ENCODE measurements at places on chromosomes 1 and 21. TPM values are rescaled to one million over a fixed set of nuclear protein-coding genes. Genes with fewer than 3 reads are reported as not detected.

DNA sequence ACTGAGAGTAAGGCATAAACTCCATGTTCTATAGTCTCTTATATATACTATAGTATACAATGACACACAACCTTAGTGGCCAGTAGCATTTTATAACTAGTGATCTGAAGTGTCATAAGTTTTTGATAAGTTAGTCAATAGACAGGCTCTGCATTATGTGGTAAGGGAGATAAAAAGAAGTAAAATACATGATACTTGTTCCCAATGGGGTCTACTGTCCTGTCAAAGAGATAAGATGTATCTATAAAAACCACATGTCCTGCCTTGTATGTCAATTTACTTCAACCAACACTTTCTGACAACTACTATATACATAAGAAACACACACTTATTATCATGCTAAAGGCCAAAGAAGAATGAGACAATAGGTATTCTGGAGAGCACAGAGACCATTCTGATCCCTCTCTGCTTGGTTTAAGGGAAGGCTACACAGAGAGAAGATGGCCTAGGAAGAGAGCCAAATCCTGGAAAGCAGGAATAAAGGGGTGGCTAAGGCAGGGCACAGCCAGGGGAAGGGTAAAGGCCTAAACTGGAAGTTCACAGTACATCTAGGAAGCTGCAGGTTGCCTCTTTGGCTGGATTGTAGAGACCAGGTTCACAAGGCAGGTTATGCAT, 91.4 kb downstream of the LYST start:
- no peak for DNase-seq
- H3K27ac ChIP-seq = no peak overlapping the region
- no peaks in the 10 kb centered on the region for H3K4me1 ChIP-seq
- no peaks in the 10 kb centered on the region for H3K36me3 ChIP-seq
- H3K27me3 ChIP-seq = no peaks in the 10 kb centered on the region

- DNase-seq = peak; percentile 81
- H3K27ac ChIP-seq = peak overlapping the region; percentile 76
- no peaks in the 10 kb centered on the region for H3K27me3 ChIP-seq
- H3K4me1 ChIP-seq = peaks cover 24% of the 10 kb centered on the region
- no peaks in the 10 kb centered on the region for H3K36me3 ChIP-seq
Measured at GRCh38 chr1:28437264-28437923, 67.9 kb downstream of the PHACTR4 start.

DNA sequence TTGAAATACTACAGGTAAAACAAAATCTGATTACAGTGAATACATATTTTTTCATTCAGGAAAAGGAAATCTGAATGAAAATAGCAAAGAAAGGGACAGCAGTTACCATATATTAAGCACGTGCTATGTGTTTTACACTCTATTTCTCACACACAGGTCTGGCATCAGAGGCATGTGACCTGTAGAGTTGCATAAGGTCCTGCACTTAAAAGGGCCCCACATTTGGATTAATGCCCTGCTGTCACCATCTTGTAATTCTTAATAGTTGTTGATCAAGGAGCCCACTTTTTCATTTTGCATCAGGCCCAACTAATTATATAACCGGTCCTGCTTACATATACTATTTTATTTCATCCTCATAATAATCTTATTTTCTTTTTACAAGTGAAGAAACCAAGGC, 125.8 kb downstream of the LRRC40 start:
- no peaks in the 10 kb centered on the region for H3K27me3 ChIP-seq
- H3K27ac ChIP-seq = no peak overlapping the region
- DNase-seq = no peak
- H3K4me1 ChIP-seq = no peaks in the 10 kb centered on the region
- H3K4me3 ChIP-seq = no peak overlapping the region

- H3K27me3 ChIP-seq = no peaks in the 10 kb centered on the region
- no peak overlapping the region for H3K27ac ChIP-seq
- H3K4me1 ChIP-seq = no peaks in the 10 kb centered on the region
- no peak overlapping the region for H3K4me3 ChIP-seq
- no peaks in the 10 kb centered on the region for H3K36me3 ChIP-seq
Measured at GRCh38 chr1:239600588-239600987, 214.2 kb downstream of the CHRM3 start.

DNA sequence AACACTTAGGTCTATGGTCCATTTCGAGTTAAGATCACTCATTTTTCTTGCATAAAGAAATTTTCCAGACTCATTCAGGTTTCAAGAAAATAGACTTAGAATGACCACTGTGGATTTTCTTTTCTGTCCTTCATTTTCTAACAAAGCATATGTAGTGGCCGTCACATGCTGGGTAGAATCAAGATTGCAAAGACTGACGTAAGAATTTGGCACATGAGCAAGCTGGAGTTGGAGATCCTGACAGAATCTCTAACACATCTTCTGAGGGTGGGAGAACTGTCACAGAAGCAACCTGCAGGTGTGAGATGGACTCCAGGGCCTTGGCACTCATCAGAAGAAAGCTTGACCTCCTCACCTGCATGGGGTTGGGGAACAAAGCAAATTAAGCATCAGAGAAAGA, 28.6 kb downstream of the KIF26B start:
- no peaks in the 10 kb centered on the region for H3K36me3 ChIP-seq
- H3K27ac ChIP-seq = no peak overlapping the region
- no peak for DNase-seq
- H3K4me3 ChIP-seq = no peak overlapping the region
- no peaks in the 10 kb centered on the region for H3K27me3 ChIP-seq

Gene PM20D1
- total RNA-seq = not detected

Gene SFN
- total RNA-seq = 14.5 TPM

Gene OR2T27
- total RNA-seq = not detected

DNA sequence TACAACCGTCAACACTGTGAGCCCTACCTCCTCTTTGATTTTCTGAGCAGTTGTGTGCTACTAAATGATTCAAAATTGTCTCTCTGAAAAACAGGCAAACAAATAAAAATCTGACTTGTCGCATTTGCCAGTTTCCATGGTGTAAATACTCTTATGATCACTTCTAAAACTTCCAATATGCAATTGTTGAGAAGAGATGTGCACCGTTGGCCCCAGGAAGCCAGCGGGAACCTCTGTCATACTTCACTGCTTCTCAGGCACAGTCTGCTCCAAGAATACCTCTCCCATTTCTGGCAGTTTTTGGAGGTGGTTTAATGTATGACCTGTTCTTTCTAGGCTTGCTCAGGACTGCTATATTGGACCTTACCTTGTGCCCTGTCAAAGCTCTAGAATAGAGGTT, 196.0 kb upstream of the NCAM2 start:
- no peak overlapping the region for H3K27ac ChIP-seq
- no peaks in the 10 kb centered on the region for H3K27me3 ChIP-seq
- H3K36me3 ChIP-seq = no peaks in the 10 kb centered on the region
- DNase-seq = no peak
- H3K4me1 ChIP-seq = no peaks in the 10 kb centered on the region

DNA sequence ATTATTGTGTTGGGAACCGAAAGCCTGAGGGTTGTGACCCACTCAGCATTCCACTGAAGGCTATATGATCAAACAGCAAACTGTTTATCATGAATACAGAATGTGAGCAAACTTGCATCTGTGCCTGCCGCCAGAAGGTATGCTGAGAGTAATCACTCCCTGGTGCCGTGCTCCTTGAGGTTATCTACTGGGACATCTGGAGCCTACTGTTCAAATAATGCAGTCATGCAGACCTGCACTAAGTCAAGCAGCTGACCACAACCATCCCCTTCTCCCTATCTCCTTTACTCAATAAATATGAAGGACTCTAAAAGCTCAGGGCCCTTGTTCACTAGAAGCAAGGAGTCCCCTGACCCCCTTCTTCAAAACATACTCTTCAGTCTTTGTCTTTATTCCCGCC, 13.5 kb downstream of the GSTM5 start:
- no peaks in the 10 kb centered on the region for H3K36me3 ChIP-seq
- no peak for DNase-seq
- H3K27me3 ChIP-seq = no peaks in the 10 kb centered on the region

DNA sequence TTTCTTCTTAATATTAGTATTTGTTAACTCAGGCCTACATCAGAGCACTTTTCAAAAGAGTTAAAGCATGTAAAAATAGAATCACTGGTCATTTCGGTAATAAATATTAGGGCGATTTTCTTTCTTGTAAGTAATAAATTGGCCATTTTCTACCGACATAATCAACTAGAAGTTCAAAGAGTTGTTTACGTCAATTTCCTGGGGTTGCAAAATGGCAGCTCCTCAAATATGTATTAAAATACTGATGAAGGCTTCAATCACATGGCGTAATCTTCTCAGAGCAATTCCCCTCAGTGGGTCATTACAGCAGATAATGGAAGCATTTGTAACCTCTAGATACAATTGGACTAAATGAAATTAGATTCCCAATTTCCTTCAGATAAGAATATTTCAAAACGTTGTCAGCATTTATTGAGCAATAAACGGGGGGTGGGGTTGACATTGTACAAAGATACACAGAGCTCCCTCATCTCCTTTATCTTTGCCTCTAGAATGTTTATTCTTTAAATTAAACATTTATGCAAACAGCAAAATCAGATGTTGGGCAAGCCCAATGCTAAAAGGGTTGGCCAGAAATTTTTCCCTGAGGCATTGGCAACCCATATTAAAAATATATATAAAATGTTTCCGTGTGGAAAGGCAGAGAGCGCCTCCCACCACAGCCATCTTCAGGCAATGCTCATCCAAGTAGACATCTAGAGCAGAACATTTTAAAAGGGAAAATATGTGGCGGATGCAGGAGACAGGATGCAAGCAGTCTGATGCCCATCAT, 240.6 kb downstream of the NCAM2 start:
- H3K4me1 ChIP-seq = no peaks in the 10 kb centered on the region
- no peak overlapping the region for H3K27ac ChIP-seq
- H3K27me3 ChIP-seq = no peaks in the 10 kb centered on the region
- H3K36me3 ChIP-seq = no peaks in the 10 kb centered on the region
- H3K4me3 ChIP-seq = no peak overlapping the region

DNA sequence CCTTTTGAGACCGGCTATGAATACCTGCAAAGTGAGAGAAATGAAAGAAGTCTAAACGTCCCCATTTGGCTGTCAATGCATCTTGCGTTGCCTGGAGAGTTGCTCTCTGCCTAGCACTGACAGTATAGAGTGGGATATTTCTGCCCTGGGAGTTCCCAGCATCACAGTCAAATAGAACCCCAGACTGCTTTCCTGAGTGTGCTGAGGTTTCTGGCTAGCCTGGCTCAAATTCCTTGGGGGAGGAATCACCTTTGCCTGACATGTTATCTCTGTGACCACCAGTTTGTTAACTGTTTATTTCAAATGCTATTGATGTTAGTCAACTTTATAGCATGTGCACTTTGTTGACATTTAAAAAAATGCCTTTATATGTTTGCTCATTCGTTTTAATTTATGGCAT, 212.0 kb upstream of the FAM78B start:
- H3K4me3 ChIP-seq = no peak overlapping the region
- peak; percentile 2 for DNase-seq
- H3K27me3 ChIP-seq = no peaks in the 10 kb centered on the region
- H3K4me1 ChIP-seq = peaks cover 3% of the 10 kb centered on the region
- no peak overlapping the region for H3K27ac ChIP-seq

Gene OR2L5
- not detected for total RNA-seq

Gene TSPAN1
- 1.7 TPM for total RNA-seq

GRCh38 chr1:218643926-218644325, 298.8 kb downstream of the TGFB2 start:
- H3K27ac ChIP-seq = no peak overlapping the region
- no peaks in the 10 kb centered on the region for H3K4me1 ChIP-seq
- no peak for DNase-seq
- H3K4me3 ChIP-seq = no peak overlapping the region

- no peaks in the 10 kb centered on the region for H3K36me3 ChIP-seq
- no peaks in the 10 kb centered on the region for H3K27me3 ChIP-seq
- no peak for DNase-seq
- no peaks in the 10 kb centered on the region for H3K4me1 ChIP-seq
Measured at GRCh38 chr1:188281921-188282320, 1453.2 kb downstream of the PLA2G4A start.

Gene LAMC1
- total RNA-seq = 270 TPM

Gene BRWD1
- 28.1 TPM for total RNA-seq

Gene BEND5
- total RNA-seq = 2.7 TPM

Gene TMPRSS15
- not detected for total RNA-seq

DNA sequence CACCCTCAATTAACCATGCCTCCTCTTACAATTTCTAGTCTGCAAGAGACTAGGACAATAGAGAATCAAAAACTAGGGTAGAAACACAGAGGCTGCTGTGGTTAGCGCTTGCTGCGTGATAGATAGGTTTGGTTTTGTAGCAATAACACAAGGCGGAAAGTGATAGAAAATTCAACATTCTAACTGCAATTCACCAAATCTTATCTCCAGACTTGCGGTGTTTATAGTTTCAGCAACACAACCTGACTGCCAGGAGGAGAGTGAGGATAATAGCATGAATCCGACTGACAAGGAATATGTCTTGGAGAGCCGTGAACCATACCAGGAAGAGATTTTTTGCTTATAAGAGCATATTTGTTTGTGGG, 30.7 kb upstream of the IFNAR2 start:
- H3K4me1 ChIP-seq = peaks cover 13% of the 10 kb centered on the region
- peaks cover 6% of the 10 kb centered on the region for H3K27me3 ChIP-seq
- no peak overlapping the region for H3K4me3 ChIP-seq

- DNase-seq = no peak
- no peak overlapping the region for H3K4me3 ChIP-seq
- H3K27me3 ChIP-seq = no peaks in the 10 kb centered on the region
- H3K27ac ChIP-seq = no peak overlapping the region
Measured at GRCh38 chr1:54342742-54343687, 63.2 kb downstream of the SSBP3 start.

GRCh38 chr1:219209578-219209977, 35.9 kb downstream of the LYPLAL1 start:
- no peak overlapping the region for H3K27ac ChIP-seq
- no peaks in the 10 kb centered on the region for H3K36me3 ChIP-seq
- no peaks in the 10 kb centered on the region for H3K27me3 ChIP-seq
- peak; percentile 12 for DNase-seq
- no peak overlapping the region for H3K4me3 ChIP-seq

Gene KCNJ10
- 0.27 TPM for total RNA-seq

GRCh38 chr1:44807364-44808062, 362 bp upstream of the DYNLT4 start:
- H3K4me3 ChIP-seq = peak overlapping the region; percentile 53
- H3K27ac ChIP-seq = peak overlapping the region; percentile 100
- H3K4me1 ChIP-seq = peaks cover 83% of the 10 kb centered on the region
- peaks cover 36% of the 10 kb centered on the region for H3K36me3 ChIP-seq
- peak; percentile 99 for DNase-seq
- no peaks in the 10 kb centered on the region for H3K27me3 ChIP-seq

GRCh38 chr1:217924924-217925323, 293.8 kb downstream of the SPATA17 start:
- no peaks in the 10 kb centered on the region for H3K36me3 ChIP-seq
- H3K4me1 ChIP-seq = peaks cover 2% of the 10 kb centered on the region
- no peak overlapping the region for H3K27ac ChIP-seq
- no peak for DNase-seq
- no peak overlapping the region for H3K4me3 ChIP-seq
- peaks cover 4% of the 10 kb centered on the region for H3K27me3 ChIP-seq

- H3K27ac ChIP-seq = no peak overlapping the region
- no peak overlapping the region for H3K4me3 ChIP-seq
- H3K36me3 ChIP-seq = no peaks in the 10 kb centered on the region
- H3K27me3 ChIP-seq = peaks cover 12% of the 10 kb centered on the region
- peaks cover 4% of the 10 kb centered on the region for H3K4me1 ChIP-seq
Measured at GRCh38 chr1:229880271-229881170, 186.5 kb upstream of the GALNT2 start.
